Osteoblast (primary cell): ENCODE measurements at places on chromosomes 3 and 15.
A peak's percentile ranks its signal among the peaks of the same experiment; 100 is the strongest.

- DNase-seq, result no peak
Measured at GRCh38 chr15:96416934-96417759, 86.6 kb downstream of the NR2F2 start.

GRCh38 chr3:127677541-127678314, 5.0 kb downstream of the ABTB1 start:
- peak; percentile 34 for DNase-seq

GRCh38 chr3:32525720-32526119, 23.1 kb upstream of the CMTM6 start:
- no peak for DNase-seq

- no peak for DNase-seq
Measured at GRCh38 chr3:81853431-81853830, 92.0 kb upstream of the GBE1 start.
